ENCODE measurements at places on chromosomes 12 and 14.

DNA sequence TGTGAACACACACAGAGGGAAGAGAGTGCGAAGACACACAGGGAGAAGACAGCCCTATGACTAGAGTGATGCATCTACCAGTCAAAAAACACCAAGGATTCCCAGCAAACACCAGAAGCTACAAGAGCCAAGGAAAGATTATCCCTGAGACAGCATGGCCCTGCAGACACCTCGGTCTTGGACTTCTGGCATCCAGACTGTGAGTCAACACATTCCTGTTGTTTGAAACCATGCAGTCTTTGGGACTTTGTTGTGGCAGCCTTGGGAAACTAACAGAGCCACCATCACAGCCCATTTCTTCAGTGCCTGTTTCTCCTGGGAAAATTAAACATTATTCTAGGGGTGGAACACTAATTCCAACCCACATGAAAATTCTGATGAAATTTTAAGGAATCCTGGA lies 220.6 kb downstream of the GXYLT1 start:
- DNase-seq: no peak

- peak; percentile 28 for DNase-seq
These were observed 7.4 kb downstream of the SMOC1 start for GRCh38 chr14:69886453-69887242.

DNA sequence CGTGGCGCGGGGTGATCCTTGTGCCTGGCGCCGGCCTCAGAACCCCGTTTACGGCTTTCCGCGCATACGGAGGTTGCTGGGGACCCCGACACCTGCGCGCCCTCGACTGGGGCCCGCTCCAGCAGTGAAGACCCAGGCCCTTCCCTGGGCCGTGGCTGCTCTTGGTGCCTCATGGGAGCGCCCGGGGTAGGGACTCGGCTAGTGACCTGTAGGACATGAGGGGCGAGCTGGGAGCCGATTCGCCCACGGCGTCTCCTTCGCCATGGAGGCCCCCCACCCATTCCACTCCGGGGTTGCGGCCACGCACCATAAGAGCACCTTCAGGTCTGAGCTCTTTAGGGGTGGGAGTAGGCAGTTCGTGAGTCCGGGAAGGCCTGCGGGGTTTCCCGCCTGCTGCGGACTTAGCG lies 14.2 kb upstream of the PAX9 start:
- no peak for DNase-seq

- DNase-seq: no peak
These were observed 15.4 kb downstream of the MON2 start for GRCh38 chr12:62481843-62482540.

DNA sequence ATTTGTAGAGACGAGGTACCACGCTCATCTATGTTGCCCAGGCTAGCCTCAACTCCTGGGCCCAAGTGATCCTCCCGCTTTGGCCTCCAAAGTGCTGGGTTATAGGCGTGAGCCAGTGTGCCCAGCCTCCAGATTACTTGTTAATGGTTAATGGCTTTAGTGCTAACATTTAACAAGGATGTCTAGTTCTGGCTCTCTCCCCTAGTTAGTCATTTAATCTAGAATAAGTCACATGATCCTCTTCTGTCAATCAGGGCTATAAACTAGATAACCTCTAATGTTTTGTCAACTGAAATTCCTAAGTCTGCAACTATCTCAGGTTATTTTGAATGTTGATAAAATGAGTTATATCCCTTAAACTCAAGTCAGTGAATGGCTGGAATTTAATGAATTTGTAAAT lies 15.7 kb downstream of the ACTR6 start:
- DNase-seq: no peak

DNA sequence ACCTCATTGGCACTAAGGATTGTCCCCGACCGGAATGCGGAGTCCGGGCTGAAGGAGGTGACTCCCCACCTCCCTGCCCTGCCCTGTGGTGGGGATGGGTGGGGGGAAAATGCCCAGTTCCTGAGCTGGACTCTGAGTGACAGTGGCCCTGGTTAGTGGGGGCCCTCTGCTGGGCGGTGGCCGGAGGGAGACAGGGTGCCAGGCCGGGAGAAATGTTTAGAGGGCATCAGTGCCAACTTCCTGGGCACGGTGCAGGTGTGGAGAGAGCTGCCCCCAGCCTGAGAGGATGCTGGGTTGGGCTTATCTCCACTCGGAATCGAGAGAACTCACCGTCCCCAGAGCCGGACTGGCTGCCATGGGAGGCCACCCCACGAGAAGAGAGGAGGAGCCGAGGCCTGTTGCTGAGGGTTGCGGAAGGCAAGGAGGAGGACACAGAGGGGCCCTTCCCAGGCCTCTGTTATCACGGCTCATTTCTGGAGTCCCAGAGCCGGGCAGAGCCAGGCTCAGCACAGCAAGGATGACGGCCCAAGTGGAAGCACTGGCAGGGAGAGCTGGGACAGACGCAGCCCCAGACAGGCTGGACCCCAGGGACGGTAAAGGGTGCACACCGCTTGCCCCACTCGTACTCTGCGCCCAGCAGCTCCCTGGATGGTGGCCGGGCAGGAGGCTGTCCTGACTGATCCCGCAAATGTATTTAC lies 156.7 kb downstream of the KIF26A start:
- no peak for DNase-seq

All from non-pigmented ciliary epithelial cell (primary cell).